EL (cell line): ENCODE measurements at places on chromosomes 7 and 10.
A peak's percentile ranks its signal among the peaks of the same experiment; 100 is the strongest.

DNA sequence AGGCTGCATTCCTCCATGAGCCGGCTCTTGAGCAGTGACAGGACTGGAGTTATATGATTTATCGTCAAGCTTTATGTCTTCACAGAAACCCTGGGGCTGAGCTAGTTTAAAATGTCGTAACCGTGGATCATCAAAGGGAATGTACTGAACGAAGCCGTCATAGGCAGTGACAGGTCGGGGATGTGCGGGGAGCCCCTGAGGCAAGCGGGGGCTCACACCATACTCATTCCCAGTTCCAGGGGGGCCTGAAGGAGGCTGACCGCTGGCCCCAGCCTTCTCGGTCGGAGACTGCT is 30.7 kb downstream of the JCAD start:
- DNase-seq = no peak

DNA sequence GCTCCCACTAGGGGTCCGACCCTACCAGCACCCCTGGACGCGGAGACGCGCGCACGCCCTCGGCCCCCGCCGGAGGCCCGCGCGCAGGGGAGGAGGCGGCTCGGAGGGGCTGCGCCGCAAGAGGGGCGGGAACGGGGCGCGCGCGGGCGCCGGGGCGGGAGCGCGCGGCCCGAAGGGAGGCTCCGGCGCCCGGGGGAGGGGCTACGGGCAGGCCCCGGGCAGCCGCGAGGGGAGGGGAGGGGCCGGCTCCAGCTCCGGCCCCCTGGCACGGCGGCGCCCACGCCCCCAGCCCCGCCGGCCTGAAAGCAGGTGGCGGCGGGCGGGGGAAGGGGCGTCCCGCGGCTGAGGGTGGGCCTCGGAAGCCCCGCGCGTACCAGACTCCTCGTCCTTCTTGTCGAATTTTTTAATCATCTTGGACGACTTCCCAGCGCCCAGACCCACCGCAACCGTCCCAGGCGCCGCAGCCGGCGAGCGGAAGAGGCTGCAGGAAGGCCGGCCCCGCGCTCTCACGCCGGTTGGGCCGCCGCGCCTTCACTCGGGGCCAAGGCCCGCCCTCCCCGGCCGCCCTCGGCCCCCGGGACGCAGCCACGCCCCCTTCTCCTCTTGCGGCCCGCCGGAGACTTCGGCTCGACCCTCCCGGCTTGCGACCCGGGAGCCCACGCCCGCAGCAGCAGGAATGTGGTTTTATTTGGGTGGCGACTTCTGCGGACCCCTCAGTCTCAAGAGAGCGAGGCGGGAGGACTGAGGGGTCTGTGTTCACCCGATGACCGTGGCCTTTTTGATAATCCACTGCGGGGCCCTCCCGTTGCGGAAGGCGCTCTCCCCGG is at the start of gene COPG2:
TSS of gene COPG2 (minus strand) at position 491 of the 827 bp plus-strand sequence. CDS start at position 411, 80 bp downstream.
- DNase-seq = peak; percentile 84

GRCh38 chr10:22322641-22323160 is 1.8 kb downstream of the BMI1 start:
- no peak for DNase-seq

DNA sequence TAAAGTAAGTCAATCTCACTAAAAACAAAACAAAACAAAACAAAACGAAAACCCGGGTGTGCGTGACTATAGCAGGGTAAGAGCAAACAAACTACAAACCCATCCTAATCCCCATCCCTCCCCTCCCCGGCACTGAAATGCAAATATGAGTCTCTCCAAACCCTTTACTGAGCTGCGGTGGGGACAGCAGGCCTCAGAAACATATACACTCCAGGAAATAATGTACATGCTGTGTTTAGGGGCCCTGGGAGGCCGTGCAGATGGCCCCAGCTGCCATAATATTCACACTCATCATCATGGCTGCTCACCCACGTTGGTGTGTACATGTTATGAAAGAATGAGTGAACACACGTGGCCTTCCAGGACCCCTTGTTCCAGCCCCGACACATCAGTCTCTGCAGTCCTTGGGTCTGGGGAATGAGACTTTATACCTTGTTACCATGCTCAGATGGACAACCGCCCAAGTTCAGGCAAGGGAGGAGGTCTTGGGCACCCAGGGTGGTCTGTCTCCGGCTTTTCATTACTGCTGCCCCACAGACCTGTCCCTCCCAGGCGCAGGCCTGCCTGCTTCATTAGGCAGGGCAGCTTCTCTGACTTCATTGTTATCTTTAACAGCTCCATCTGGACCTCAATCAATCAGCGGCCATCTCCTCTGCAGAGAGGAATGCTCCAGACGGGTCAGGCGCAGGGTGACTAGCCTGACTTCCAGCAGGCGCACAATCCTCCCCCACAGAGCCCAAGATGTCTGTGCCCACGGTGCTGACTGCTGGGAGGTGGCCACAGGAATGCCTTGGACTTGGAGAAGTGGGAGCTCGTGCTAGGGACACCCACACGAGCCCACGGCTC is 20.6 kb downstream of the HSPA12A start:
- no peak for DNase-seq

DNA sequence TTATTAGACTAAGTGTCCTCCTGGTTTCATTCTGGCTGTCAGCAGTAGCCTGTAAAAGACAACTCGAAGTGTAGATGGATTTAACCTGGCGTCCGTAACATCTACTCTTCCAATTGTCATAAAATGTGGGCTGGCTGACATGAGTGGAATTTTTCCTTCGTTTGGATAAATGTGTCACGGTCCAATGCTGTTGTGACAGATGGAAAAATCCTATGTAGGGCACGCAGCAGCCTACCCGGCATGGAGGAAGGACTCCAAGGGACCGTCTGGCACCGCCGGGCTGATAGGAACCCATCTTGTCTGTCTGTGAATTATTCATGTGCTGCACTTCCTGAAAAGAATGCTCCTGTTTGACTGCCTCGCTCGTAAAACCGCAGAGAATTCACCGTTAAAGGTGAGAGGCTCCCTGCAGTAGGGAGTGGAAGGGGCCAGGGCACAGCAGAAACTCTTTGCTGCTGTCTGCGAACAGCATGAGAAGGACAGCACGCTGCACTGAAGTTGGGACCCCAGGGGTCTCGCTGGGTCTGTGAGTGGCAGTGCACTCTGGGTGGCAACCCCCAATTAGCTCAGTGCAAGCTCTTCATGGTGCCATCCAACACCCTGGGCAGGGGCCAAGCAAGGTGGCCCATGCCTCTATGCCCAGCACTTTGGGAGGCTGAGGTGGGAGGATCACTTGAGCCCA is 1.6 kb upstream of the ORAI2 start:
- no peak for DNase-seq

GRCh38 chr7:50676079-50676478 is 106.6 kb downstream of the GRB10 start:
- no peak for DNase-seq
